Endothelial cell of umbilical vein (primary cell): ENCODE measurements at places on chromosomes 2 and 18.

- no peak for DNase-seq
Observed at GRCh38 chr2:12694990-12695774, 21.6 kb upstream of the TRIB2 start.

- no peak for DNase-seq
Observed at GRCh38 chr2:212424082-212424481, 114.5 kb downstream of the ERBB4 start.

- DNase-seq: no peak
Observed at GRCh38 chr2:171034315-171034714, 105.3 kb downstream of the GORASP2 start.

DNA sequence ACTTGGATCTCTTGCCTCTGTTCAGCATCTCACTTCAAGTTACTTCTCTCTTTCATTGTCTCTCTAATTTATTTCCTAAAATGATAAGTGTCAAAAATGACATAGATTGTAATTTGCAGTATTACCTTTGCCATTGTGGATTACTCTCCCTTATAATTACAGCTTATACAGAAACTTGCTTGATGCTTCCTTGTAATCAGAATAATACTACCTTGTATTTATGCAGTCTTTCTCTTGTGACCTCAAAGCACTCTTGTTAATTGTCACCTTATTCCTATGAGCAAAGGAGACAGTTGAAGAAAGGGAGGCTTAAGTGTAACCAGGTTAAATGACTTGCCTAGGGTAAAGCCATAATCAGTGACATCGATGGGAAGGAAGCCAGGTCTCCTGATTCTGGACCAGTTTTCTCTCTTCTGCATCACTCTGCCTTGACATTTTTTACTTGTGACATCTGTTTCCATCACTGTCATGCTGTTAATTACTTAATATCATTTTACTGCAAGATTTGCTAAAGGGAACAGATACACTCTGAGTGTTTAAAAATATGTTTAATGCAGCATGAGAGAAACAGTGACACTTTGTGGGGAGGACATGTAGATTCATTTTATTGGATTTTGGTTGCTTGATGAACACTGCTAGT lies 388.6 kb downstream of the PARD3B start:
- no peak for DNase-seq

GRCh38 chr18:35842536-35842935 lies 129.9 kb upstream of the RMP24 start:
- DNase-seq: no peak
